ENCODE measurements at places on chromosomes 5 and 9.

DNA sequence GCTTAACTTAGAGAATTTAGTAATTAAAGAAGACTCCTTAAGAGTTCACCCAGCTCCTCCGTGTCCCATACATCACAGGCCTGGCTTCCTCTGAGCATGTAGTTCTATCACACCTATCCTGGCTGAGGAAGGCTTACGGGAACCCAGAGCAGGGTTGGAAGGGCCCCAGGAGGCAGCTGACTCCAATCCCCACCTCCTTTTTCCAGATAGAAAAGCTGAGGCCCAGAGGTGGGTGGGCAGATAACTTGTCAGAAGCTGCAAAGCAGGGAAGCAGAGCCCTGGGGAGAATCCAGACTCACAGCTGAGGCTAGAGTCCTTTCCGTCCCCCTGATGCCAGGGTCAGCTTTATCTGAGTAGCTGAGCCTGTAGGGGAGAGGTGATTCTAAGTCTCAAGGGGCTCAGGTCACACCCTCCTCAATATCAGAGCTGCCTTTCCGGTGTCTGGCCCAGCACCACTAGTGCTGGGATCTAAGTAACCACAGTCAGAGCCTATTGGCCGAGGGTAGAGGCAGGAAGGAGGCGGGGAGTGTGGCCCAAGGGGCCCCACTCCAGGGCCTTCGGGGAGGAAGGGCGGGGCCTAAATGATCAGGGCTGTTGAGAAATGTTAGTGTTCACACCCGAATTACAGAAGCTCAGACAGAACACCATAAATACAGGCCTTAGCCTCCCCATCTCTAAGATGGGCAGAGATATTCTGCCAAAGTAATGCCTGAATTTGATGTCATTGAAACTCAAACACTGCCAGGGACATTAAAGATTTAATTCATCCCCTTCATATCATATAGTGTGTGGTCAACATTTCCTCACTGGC is 9.9 kb downstream of the CCDC69 start:
- DNase-seq, result no peak

DNA sequence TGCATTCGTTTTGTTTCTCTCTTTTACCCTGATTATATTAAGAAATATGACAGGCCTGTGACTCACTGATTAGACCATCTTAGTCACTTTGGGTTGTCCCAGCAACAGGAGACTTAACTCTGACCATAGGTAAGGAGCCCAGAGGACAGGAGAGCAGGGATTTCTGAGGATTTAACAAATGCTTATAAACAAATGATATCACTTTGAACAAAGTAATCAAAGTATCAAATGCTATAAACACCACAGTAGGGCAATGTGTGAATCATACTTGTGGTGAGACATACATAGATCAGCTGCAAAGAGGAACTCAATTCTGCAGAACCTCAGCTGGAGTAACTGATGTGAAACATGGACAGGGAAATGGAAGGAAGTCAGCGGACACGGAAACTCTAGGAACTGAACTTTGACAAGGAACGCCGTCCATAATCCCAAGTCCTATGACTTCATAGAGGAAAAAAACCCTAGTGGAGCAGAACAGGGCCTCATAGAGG is 190.6 kb upstream of the MSX2 start:
- no peak for DNase-seq

GRCh38 chr5:30502277-30502676 is 691.2 kb upstream of the CDH6 start:
- DNase-seq, result no peak

DNA sequence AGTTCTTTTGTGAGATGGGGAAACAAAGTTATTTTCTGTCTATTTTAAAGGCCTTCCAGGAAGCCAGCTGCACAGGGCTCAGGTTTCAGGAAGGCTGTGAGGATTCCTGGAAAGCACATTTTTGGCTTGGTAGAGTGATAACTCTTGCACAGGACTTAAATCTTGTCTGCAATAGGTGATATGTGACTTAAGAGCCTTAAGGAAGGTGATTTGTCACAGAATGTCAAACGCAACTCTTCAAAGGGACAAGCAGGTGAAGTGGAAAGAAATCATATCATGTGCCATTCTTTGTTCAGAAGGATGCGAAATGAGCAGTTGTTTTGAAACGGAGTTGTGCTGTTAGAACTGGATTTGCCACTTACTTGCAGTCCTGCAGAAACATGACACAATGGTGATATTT is 459.3 kb downstream of the MAT2B start:
- peak; percentile 18 for DNase-seq

DNA sequence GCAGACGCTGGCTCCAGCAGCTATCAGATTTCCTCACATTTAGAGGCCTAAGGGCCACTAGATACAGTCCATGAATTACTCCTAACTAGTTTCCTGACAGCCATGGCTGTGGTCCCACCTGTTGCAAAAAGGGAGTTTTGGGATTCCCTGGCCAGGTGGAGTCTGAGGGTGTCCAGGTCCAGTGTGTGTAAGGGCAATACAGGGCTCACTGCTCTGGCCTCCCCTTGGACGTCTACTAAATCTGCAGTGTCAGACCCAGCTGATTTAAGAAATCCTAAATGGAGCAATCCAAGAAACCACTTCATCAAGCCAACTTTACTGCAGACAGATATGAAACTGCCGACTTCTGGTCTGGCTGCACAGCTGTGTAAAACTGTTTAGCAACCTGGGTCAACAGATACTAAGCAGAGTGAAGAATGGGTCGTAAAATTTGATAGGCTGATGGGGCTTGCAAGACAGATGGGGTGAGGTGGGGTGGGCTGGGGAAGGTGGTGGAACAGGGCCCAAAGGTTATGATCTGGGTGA is 116.4 kb downstream of the GADD45G start:
- DNase-seq, result no peak

GRCh38 chr5:124746916-124747790 is 714 bp upstream of the ZNF608 start:
- peak; percentile 93 for DNase-seq

DNA sequence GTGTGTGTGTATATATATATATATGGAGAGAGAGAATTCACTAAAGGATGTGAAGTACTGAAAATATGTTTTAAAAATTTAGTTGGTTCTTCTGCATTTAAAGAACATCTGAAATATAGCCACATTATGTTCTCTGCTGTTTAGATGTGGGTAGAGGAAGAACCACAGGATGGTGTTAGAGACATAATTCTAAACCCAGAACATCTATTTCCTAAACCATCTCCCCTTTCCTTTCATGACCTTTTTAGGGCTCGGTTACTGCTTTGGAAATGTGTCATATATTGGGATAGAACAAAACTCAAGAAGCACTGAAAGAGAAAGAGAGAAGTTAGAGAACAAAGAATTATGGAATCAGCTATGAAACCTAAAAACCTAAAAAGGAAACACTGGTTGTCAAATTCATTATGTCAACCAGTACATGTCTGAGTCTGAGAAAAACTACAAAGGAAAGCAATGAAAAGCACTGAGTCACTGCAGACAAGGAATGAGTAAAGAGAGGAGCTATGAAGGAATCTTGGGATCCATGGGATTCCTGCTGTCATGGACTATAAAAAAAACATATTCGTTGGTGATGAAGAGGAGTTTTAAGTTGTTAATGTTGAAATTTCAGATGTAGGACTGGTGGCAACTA is 28.4 kb downstream of the SLC12A2 start:
- no peak for DNase-seq

GRCh38 chr5:68411161-68411560 is 195.6 kb downstream of the PIK3R1 start:
- DNase-seq, result no peak

DNA sequence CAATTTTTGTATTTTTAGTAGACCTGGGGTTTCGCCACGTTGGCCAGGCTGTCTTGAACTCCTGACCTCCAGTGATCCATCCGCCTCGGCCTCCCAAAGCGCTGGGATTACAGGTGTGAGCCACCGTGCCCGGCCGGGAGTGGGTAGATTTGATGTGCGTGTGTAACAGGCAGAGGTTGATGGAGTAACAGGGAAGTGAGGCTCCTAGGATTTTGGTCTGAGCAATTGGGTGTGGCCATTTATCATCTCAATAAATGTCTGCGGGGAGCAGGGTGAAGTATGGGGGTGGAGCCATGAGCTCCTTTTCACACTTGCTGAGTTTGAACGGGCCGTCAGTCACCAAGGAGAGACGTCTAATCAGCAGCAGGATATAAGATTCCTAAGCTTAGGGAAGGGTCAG is 1.2 kb upstream of the REXO4 start:
- no peak for DNase-seq

DNA sequence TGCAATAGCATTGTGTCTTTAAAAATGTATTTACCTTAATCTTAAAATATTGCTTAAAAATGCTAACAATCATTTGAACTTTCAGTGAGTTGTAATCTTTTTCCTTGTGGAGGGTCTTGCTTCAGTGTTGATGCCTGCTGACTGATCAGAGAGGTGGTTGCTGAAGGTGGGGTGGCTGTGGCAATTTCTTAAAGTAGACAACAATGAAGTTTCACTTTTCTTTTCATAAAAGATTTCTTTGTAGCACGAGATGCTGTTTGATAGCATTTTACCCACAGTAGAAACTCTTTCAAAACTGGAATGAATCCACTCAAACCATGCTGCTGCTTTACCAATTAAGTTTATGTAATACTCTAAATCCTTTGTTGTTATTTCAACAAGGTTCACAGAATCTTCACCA is 50.8 kb downstream of the NR3C1 start:
- DNase-seq, result no peak

DNA sequence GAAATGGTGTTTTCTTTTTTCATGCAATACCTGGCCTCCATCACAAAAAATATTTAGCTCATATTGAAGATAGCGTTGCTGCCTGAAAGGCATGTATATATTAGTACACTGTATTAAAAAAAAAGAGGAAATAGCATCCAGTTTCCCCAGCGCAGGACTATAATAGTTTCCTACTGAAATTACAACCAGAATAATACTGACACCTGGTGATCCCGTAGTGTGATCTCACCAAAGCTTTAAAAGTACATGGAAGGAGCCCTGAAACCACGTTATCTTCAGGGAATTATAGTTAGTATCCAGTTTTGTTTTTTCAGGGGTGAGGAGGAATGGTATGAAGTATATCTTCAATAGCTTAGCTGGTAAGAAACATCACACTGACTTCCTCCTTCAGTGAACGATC is 264.9 kb downstream of the CD180 start:
- DNase-seq, result no peak

- no peak for DNase-seq
Measured at GRCh38 chr9:79812507-79813257, 240.9 kb downstream of the TLE4 start.

DNA sequence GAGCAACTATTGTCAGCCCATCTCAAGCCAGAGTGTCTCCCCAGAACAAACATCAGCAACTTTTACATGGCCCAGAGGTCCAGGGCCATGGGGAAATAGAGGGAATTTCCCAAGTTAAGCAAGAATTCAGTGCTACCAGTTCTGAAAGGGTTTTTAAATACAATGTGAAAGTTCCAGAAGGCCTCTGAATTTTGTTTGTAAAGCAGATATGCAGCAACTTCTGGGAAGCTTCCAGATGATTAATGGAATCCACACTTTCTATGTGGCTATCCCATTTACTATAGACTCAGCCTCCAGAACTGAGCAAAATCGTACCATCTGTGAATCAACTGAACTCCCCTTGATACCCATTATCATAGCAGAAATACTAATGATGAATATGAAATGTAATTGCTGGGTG is 93.8 kb downstream of the FEM1C start:
- no peak for DNase-seq

- DNase-seq, result no peak
Measured at GRCh38 chr5:177548495-177548894, 5.9 kb downstream of the FAM193B start.

GRCh38 chr5:80105698-80106439 is 70.7 kb downstream of the THBS4 start:
- DNase-seq, result no peak
